ENCODE measurements at places on chromosomes 4 and X. TPM values are rescaled to one million over a fixed set of nuclear protein-coding genes. Genes with fewer than 3 reads are reported as not detected.

Gene CPZ
- not detected for total RNA-seq

Gene EMCN
- not detected for total RNA-seq

Gene CLDN24
- total RNA-seq: not detected

- no peak overlapping the region for H3K27ac ChIP-seq
- H3K36me3 ChIP-seq: no peaks in the 10 kb centered on the region
- no peaks in the 10 kb centered on the region for H3K4me1 ChIP-seq
- DNase-seq: no peak
- H3K4me3 ChIP-seq: no peak overlapping the region
- peaks cover 32% of the 10 kb centered on the region for H3K27me3 ChIP-seq
Observed at GRCh38 chr4:183971929-183972490, 66.9 kb downstream of the STOX2 start.
